HL-60 (cell line): ENCODE measurements at places on chromosomes 5 and 9.

DNA sequence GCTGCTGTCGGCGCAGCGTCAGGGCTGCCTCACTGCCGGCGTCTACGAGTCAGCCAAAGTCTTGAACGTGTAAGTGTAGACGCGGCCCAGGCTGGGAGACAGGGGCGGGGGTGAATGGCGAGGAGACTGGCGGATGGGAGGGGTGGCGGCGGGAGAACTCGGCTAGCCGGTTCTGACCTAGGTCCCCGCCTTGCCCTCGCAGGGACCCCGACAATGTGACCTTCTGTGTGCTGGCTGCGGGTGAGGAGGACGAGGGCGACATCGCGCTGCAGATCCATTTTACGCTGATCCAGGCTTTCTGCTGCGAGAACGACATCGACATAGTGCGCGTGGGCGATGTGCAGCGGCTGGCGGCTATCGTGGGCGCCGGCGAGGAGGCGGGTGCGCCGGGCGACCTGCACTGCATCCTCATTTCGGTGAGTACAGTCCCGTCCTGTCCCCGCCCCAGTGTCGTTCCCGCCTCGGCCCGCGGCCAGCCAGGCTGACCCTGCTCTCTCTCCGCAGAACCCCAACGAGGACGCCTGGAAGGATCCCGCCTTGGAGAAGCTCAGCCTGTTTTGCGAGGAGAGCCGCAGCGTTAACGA lies 745 bp downstream of the GADD45G start:
- no peak for DNase-seq

DNA sequence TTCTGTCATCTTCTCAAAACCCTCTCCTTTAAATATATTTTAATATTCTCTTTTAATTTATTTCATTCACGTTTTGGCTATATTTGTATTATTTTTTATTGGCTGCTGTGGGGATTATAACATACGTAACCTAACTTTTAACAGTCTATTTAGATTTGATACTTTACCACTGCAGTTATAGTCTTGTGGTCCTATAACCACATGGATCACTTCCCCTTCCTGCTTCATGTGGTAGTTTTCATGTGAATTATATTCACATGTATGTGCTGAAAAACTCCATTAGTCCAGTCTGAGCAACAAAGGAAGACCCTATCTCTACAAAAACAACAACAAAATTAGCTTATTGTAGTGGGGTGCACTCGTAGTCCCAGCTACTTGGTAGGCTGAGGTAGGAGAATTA lies 34.3 kb downstream of the CENPP start:
- peak; percentile 14 for DNase-seq

GRCh38 chr5:180982008-180982741 lies 6.5 kb upstream of the BTNL3 start:
- DNase-seq = no peak

GRCh38 chr9:131734165-131734610 lies 5.7 kb downstream of the RAPGEF1 start:
- DNase-seq = peak; percentile 96

- no peak for DNase-seq
Measured at GRCh38 chr5:172969921-172970320, 10.7 kb downstream of the RPL26L1 start.

DNA sequence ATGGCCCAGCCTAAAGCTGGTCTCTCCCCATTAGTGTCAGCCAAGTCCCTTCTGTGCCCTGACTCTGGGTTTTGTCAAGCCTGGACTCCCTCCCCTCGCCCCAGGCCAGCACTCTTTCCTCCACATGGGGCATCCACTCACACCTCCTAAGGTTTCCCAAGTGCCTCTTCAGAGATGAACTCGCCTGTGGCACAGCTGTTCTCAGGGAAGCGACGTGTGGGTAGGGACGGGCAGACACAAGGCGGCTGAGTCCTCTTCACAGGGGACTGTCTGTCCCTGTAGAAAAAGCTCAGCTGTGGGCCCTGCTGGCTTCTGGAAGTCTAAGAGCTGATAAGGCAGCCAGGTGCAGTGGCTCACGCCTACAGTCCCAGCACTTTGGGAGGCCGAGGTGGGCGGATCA lies 78.5 kb downstream of the CACNA1B start:
- DNase-seq = no peak

DNA sequence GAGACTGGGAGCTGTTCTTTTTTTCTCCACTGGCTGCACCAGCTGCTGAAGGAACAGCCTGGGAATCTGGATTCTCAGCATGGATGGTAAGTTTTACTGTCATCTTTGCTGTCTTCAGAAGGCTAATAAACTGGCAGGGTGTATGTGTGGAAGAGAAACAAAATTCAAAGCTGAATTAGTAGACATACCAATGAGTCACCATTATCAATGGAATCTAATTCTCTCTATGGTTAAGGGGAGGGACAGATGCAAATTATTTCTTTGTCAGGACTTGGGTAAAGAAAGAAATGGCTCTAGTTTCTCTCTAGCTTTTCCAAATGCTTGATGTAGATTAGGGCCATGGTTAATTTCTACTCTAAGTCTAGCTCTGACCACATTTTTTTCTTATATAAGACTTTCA lies 154.2 kb downstream of the MPDZ start:
- DNase-seq = no peak
